ENCODE measurements at places on chromosomes 13 and 19.

DNA sequence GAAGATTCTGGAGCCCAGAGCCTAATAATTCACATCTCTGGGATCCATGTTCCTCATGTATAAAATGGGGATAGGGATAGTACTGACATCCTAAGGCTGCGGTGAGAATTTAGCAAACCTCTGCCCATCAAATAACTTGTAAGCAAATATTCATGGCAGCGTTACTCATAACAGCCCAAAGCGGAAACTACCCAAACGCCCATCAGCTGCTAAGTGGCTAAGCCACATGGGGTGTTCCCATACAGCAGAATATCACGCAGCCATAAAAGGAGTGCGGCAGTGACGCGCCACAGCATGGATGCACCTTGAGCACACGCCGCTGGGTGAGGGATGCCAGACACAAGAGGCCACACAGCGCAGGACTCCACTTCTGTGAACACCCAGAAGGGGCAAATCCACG, 19.7 kb downstream of the VRK3 start:
- DNase-seq: no peak

DNA sequence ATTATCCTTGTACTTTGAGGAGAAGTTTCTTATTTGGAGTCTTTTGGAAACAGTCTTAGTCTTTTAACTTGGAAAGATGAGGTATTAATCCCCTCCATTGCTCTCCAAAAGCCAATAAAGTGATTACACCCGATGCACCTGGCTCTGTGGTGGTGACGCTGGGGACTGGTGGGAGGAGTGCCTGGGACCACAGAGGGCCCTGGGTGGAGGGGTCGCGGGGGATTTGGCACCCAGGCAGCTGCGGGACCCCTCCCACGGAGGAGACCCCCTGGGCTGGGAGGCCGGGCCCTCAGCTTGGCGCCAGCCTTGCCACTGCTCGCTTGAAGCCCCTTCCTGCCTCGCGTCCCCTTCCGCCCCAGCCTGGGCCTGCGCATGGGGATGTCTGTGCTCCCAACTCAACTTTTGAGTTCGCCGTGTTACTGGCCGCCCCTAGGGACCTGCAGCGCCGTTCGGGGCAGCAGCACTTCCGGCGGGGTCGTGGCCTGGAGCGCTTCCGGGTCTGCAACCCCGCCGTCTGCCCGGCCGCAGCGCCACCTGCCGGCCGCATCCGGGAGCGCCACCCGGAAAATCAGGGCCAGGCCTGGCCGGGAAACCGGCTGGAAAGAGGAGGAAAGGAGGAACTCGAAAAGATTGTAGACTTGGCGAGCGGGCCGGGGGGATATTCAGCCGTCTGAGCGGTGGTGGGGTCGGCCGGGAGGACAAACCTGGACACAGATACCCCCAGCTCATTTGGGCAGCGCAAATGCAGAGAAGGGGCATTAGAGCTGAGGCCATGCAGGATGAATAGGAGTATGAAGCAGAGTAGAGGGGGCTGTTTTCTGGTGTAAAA, 8.4 kb downstream of the PEAK3 start:
- DNase-seq: peak; percentile 66

DNA sequence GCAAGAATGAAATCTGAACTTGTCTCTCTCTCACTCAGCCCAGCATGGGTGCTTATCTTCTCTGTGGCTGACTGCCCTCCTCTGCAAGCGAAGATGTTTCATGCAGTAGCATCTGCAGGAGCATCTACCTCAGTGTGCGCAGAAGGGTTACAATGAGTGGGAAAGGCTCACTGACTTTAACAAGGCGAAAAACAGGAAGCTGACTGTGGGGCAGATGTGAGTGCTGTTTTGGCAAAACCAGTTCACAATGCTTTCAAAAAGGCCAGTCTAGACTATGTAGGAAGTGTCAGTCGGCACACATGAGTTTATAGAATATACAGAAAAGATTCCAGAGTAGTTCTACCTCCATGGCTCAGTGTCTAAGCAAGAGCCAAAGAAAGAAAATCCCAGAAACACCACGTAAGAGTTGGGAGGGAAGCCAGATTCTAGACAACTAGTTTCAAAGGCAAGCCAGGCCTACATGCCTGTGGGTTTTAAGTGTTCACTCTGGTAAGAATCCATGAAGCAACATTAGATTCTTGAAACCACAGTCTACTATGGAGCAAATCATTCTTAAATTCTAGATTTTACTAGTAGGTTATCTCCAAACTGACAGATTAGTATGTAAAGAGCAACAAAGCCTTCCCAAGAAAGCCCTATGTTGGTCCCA, 124.5 kb downstream of the ABCC4 start:
- DNase-seq: no peak

DNA sequence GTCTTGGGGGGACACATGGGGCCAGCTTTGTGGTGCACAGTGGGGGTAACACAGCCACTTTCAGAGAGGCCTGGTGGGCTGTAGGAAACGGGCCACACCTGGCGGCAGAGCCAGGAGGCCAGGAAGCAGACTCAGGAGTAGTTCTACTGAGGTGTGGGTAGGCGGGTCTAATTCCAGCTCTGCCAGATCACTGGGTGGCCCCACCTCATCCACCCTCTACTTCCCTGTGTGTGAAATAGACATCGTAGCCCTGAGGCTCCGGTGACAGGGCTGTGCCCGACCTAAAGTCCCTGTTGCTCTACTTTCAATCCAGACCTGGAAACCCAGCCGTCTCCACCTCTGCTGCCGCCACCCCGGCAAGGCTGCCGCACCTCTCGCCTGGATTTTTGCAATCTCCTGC, 4.0 kb downstream of the NKPD1 start:
- no peak for DNase-seq

DNA sequence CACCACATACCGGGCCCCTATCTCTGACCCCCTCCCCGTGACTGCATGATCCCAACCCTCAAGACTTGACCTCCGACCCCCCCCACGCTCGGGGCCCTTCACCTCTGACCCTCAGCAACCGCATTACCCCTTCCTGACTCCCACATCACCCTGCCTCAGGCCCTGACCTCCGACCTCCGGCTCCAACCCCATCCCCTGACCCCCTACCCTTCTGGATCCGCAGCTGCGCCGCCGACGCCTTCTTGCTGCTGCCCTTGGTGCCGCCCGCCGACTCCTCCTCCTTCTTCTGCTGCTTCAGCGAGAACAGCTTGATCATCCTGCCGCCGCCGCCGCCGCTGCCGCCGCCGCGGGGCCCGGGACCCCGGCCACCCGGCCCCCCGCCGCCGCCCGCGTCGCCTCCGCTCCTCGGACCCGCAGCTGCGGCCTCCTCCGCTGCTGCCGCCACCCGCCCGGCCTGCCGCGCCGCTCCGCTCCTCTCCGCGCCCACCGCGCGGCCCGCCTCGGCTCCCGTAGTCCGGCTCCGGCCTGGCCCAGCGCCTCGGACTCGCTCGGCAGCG, at the start of gene UBE2M:
Gene UBE2M, minus strand, starts transcription at position 546 of the 557 bp plus-strand sequence. Its CDS starts 230 bp downstream, at position 316.
- DNase-seq: peak; percentile 47

GRCh38 chr13:49652355-49653305, 24.3 kb downstream of the ARL11 start:
- DNase-seq: no peak

GRCh38 chr13:53005626-53006025, 23.0 kb upstream of the OLFM4 start:
- no peak for DNase-seq

GRCh38 chr13:50123862-50124535, 108.8 kb downstream of the KCNRG start:
- DNase-seq: peak; percentile 75

GRCh38 chr19:35030257-35031071, at the start of gene SCN1B:
TSS of gene SCN1B (plus strand) at chr19:35030470. CDS start at chr19:35030821, 351 bp downstream.
- peak; percentile 62 for DNase-seq

DNA sequence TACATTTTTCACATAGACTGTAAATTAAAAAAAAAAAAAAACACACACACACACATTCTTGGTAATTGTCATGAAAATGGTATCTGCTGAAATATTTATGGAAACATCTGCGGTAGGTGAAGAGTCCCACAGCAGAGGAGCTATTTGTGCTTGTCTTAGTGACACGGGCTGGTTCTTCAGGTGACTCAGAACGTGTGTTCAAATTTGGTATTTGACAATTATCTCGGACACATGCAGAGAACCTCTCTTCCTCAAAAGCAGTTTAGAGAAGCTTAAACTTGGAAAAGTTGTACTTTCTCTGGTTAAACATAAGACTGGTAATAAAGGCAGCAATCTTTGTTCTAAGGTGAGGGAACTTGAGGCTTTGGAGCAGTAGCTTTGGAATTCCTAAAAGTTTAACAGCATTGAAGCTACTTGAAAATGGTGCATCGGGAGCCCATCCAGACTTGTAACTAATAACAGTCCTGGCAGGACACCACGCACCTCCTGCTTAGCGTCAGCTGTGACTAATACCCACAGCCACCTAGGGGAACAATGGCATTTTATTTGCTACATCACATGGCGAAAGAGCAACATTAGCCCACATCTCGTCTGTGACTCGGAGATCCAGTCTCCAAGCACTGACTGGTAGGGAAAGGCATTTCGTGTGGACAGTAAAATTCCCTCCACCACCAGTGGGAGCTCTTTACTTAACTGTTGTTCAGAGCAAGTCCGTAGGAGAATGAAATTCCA, 1505.1 kb upstream of the SLC10A2 start:
- no peak for DNase-seq

DNA sequence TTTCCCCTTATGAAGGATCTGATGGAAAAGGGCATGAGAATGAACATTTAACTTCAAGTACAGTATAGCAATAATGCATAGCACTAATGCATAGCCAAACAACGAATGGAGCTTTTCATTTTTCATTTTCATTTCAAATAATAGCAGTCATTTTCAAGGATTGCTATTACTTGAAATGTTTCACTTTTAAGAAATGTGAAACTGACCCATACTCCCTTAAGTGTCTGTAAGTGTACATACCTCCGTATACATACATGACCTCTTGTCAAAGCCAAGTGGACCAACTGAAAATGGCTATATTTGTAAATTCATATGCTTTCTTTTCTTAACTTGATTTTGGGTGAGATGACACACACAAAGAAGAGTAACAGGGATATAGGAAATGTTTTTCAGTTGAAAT, 3.8 kb downstream of the RAP2A start:
- no peak for DNase-seq

DNA sequence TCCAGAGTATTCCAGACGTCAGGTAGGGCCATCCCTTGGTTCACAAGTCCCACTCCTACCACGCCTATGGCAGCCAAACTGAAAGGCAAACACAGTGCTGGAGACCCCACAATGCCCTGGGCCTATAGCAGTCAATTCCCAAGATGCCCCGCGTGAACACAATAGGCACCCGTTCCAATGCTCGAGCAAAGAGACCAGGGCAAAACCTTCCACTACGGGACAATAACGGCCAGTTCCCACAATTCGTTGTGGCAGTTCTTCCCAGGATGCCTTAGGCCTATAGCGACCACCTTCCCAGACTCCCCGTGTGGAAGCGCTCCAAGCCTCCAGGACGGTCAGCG, 538 bp downstream of the ZNF428 start:
- DNase-seq: peak; percentile 28

GRCh38 chr19:35266520-35267352, 2.0 kb upstream of the USF2 start:
- no peak for DNase-seq

Data from activated CD4-positive, alpha-beta T cell treated with anti-CD3 and anti-CD28 coated beads for 4 hours (primary cell).